Right renal pelvis (tissue), 4 donors: ENCODE measurements at places on chromosomes 7 and 10.

DNA sequence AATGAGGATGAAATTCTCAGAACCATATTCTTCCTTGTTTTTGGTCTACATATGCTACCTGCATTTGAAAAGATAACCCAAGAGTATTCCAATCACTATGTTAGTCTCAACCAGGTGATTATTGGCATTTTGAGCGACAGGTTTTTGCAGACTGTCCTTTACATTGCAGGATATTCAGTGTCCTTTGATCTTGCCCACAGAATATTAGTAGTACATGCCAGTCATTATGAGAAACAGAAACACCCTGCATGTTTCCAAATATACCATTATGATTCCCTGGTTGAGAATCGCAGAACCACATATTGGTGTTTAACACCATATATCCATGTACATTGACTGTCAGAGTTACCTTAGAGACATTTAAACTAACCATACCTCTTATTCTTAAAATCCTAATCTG lies 30.6 kb downstream of the TMEM243 start:
- no peak for DNase-seq

- no peak for DNase-seq
Observed at GRCh38 chr7:1669954-1670893, at the start of gene ELFN1. Gene ELFN1 (plus strand): TSS chr7:1670277. CDS start chr7:1744597, 74,320 bp downstream.

GRCh38 chr7:5283421-5284303 lies 919 bp downstream of the SLC29A4 start:
- no peak for DNase-seq

GRCh38 chr10:91571671-91572070 lies 61.2 kb downstream of the PPP1R3C start:
- no peak for DNase-seq

DNA sequence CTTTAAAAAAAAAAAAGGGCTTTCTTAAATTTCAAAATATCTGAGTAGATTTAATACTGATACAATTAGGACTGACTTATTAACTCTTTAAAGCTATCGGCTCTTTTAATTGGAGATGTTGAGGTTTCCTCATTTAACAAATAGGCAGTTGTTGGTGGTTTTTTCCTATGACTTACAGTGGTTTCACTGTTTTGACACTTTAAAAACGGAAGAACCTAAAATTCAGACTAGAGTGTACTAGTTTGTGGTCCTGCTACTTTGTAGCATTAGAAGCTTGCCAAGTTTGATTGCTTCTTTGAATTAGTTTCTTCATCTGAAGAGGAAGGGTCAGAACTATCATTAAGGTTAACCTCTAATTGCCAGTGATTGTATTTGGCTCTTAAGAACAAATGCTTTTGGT lies 27.7 kb downstream of the CUL1 start:
- no peak for DNase-seq
